ENCODE measurements at places on chromosomes 16 and 17.

DNA sequence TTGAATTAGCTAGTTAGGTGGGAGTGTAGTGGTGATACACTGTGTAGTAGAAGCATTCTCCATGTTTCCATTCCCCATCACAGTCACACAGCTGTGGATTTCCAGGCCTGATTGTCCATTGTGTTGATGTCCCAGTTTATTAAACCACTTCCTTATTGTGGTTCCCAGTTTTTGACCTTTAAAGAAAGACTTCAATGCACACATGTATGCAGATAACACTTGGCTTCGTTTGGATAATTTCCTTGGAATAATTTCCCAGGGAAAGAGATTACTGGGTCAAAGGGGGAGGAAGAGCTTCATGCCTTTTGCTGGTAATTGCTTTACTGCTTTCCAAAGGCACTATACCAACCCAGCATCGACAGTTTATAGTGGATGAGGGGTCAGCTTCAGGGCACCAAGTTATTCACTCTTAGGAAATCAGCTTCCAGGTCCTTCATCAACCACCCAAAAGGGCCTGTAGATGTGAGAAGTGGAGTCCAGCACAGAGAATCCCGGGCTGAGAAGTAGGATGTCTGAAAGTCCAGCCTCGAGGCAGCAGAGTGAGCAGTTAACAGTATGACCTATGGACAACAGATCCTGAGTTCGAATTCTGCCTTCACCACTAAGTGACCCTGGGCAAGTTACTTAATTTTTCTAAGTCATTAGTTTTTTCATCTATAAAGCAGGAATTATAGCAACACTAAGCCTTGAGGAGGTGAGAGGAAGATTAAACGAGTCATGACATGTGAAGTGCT is 31.3 kb upstream of the TNS4 start:
- H3K36me3 ChIP-seq = no peaks in the 10 kb centered on the region
- DNase-seq = no peak
- no peaks in the 10 kb centered on the region for H3K27me3 ChIP-seq
- no peak overlapping the region for H3K27ac ChIP-seq
- peaks cover 27% of the 10 kb centered on the region for H3K4me1 ChIP-seq

GRCh38 chr16:14509055-14509454 is 121.0 kb downstream of the PARN start:
- no peak overlapping the region for H3K4me3 ChIP-seq
- no peaks in the 10 kb centered on the region for H3K36me3 ChIP-seq
- no peaks in the 10 kb centered on the region for H3K27me3 ChIP-seq
- H3K27ac ChIP-seq = no peak overlapping the region

DNA sequence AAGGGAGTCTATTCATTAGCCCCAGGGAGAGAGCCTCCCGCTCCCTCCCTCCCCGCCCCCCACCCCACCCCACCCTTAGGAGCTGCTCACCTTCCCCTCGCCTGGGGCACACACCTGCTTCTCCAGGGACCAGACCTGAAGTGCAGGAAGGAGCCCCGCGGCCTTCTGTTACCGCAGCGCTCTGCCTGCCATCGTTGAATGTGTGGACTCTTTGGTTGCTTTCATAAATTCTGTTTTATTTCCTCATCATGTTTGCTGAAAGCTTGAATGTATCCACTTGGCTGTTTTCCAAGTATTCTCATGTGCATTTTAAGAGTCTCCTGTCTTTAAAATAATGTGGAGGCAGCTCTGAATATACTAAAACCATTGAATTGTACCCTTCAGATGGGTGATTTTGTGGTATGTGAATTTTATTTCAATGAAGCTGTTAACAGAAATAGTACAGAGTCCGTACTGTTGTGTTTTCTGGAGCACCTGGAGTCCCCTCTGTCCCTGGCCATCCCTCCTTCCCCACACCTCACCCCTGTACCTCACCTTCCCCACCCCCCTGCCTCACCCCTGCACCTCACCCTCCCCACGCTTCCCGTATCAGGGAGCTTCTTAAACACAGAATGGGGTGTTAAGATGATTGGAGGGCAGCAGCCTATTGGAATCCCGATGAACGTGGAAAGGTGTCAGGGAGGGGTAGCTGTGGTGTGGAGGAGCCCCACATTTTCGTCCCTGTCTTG is 25.5 kb downstream of the RAB11FIP3 start:
- no peaks in the 10 kb centered on the region for H3K27me3 ChIP-seq
- no peaks in the 10 kb centered on the region for H3K36me3 ChIP-seq
- H3K4me1 ChIP-seq = 0 out of 2 replicates have a peak, but pooled peaks cover 4% of the 10 kb centered on the region

- H3K4me1 ChIP-seq = peaks cover 87% of the 10 kb centered on the region
- H3K27me3 ChIP-seq = no peaks in the 10 kb centered on the region
- no peak for DNase-seq
- H3K27ac ChIP-seq = peak overlapping the region; percentile 62
- no peak overlapping the region for H3K4me3 ChIP-seq
- no peaks in the 10 kb centered on the region for H3K36me3 ChIP-seq
Observed at GRCh38 chr17:57373048-57373447, 116.7 kb downstream of the MSI2 start.

DNA sequence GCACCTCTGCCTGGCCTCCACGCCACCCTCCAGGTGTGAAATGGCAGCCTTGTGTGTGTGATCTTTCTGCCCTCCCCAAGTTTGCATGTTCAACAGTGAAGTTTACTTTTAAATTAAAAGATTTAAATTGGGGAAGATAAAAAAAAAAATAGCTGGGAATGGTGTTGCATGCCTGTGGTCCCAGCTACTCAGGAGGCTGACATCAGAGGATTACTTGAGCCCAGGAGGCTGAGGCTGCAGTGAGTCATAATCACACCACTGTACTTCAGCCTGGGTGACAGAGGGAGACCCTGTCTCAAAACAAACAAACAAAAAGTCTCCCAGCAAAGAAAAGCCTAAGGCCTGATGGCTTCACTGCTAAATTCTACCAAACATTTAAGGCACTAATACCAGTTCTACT is 35.4 kb upstream of the RNF43 start:
- H3K36me3 ChIP-seq = no peaks in the 10 kb centered on the region
- DNase-seq = no peak
- H3K4me3 ChIP-seq = no peak overlapping the region
- H3K27ac ChIP-seq = no peak overlapping the region
- no peaks in the 10 kb centered on the region for H3K27me3 ChIP-seq

GRCh38 chr17:13457783-13458182 is 143.9 kb downstream of the HS3ST3A1 start:
- H3K36me3 ChIP-seq = no peaks in the 10 kb centered on the region
- peaks cover 17% of the 10 kb centered on the region for H3K27me3 ChIP-seq
- H3K27ac ChIP-seq = no peak overlapping the region

DNA sequence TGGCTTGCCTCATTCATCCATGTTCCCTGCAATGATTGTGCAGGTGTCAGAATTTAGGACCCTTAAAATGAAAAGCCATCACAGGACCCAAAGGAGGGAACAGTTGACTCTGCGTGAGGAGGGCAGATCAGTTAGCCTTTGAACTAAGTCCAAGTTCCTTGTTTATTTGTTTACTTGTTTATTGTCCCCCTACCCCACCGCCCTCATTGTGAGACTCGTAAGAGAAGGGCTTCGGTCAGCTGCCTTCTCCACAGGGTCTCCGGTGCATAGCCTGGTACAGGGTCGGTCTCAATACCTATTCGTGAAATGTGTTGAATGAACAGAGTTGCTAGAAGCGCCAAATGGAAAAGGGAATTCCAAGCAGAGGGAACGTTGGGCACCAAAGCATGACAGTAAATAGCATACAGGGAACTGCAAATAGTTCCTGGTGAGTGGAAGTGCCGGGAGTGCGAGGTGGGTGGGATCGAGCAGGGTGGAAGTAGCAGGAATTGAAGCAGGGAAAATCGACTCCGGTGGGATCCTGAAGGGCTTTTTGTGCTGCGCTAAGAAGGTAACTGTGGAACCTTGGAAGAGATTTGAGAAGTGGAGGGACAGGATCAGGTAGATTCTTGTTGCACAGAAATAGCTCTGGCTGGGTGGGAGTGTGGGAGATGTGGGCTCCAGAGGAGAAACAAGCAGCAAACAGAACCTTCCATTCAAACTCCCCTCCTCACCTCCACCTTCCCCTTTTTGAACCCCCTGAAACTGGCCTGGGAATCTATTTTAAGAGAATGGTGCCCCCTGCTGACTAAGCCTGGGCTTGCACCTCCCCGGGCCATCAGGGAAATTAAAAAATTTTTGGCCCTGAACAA is 12.7 kb downstream of the SLC35B1 start:
- no peaks in the 10 kb centered on the region for H3K36me3 ChIP-seq
- no peaks in the 10 kb centered on the region for H3K4me1 ChIP-seq
- no peak overlapping the region for H3K27ac ChIP-seq
- no peak for DNase-seq
- no peaks in the 10 kb centered on the region for H3K27me3 ChIP-seq

GRCh38 chr17:1040216-1040600 is 43.3 kb downstream of the TIMM22 start:
- no peaks in the 10 kb centered on the region for H3K27me3 ChIP-seq
- no peaks in the 10 kb centered on the region for H3K36me3 ChIP-seq
- no peaks in the 10 kb centered on the region for H3K4me1 ChIP-seq
- DNase-seq = no peak

DNA sequence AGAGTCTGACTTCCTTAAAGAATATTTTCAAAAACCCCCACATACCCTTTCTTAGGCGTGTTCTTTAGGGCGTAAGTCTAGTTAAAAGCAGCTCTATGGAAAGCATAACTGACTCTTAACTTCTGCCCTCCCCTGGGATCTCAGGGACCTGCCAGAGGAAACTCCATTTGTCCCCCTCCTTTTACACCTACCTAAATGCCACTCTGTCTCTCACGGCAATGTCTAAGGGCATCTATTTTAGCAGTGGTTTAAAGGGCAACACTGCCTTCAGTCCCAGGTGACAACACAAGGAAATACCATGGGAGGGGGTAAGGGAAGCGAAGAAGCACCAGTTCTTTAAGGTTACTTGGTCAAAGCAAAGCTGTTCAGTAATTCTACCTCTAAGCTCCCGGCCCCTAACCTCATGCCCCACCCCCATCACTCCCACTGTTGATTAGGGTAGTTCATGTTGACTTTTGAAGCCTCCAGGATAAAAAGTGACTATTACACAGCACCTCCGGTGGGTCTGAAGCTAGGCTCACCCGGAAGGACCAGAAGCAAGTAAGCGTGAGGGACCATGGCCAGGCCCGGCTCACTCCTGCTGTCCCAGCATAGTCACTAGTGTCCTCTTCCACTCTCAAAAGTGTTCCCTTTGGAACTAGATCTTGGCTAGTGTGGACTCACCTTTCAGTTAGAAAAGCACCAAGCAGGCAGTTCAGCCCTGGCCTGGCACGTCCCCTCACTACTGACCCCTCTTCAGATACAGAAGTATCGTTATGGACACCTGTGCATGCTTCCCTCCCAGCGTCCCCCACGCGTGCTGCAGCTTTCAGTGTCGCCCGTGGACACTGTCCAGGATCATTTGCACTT is 47.1 kb downstream of the CYTH1 start:
- no peak overlapping the region for H3K27ac ChIP-seq
- H3K4me3 ChIP-seq = no peak overlapping the region
- no peaks in the 10 kb centered on the region for H3K36me3 ChIP-seq
- no peak for DNase-seq
- no peaks in the 10 kb centered on the region for H3K27me3 ChIP-seq

DNA sequence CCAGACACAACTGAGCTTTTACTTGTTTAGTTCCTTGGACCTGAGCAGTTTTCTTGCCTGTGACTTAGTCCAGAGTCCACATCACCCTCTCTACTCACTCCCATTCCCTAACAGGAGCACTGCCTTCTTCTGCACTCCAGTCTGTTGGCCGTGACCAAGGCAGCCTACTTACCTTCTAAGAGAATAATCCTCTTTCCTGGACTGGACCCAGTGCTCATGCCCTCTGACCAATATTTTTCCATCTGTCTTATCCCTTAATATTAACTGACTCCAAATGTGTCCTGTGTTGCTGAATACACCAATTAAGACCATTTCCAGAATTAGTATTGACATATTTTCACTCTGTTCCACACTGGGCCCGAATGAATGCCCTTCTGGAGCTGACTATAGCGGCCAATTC is 681.0 kb upstream of the KIF2B start:
- no peak overlapping the region for H3K4me3 ChIP-seq
- no peaks in the 10 kb centered on the region for H3K4me1 ChIP-seq
- no peak overlapping the region for H3K27ac ChIP-seq
- no peaks in the 10 kb centered on the region for H3K36me3 ChIP-seq
- H3K27me3 ChIP-seq = no peaks in the 10 kb centered on the region

- no peak for DNase-seq
- H3K36me3 ChIP-seq = no peaks in the 10 kb centered on the region
- peaks cover 10% of the 10 kb centered on the region for H3K4me1 ChIP-seq
Observed at GRCh38 chr17:50203086-50203485, 1.7 kb upstream of the COL1A1 start.

DNA sequence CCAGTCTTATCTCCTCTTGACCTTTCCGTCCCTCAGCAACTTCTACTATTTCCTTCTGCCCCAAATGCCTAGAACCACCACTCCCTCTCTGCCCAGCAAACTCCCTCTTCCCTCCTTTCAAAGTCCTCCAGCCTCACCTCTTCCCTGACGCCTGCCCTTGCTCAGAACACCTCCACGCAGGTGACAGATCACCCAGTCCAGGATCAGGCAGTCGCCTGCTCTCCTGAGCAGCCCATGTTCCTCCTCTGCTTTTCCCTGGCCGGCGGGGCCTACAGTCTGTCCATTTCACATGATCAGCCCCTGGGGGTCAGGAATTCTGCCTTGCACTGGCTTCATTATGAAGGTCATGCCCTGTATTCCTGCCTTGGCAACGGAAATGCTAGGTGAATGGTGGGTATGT is 422 bp downstream of the CD300LF start:
- no peak for DNase-seq
- H3K4me3 ChIP-seq = no peak overlapping the region
- H3K4me1 ChIP-seq = no peaks in the 10 kb centered on the region
- H3K36me3 ChIP-seq = no peaks in the 10 kb centered on the region
- no peak overlapping the region for H3K27ac ChIP-seq

GRCh38 chr16:20920091-20920490 is 19.5 kb downstream of the LYRM1 start:
- no peak overlapping the region for H3K4me3 ChIP-seq
- no peak for DNase-seq
- peaks cover 5% of the 10 kb centered on the region for H3K4me1 ChIP-seq
- 0 out of 2 replicates have a peak, but pooled peaks cover 3% of the 10 kb centered on the region for H3K36me3 ChIP-seq
- H3K27me3 ChIP-seq = no peaks in the 10 kb centered on the region

- peak overlapping the region; percentile 89 for H3K27ac ChIP-seq
- H3K36me3 ChIP-seq = no peaks in the 10 kb centered on the region
- H3K4me1 ChIP-seq = peaks cover 98% of the 10 kb centered on the region
- no peaks in the 10 kb centered on the region for H3K27me3 ChIP-seq
- DNase-seq = peak; percentile 38
Observed at GRCh38 chr17:82332669-82333278, 792 bp downstream of the SECTM1 start.

Measured in HCT116 (cell line).